Activated CD4-positive, alpha-beta T cell treated with anti-CD3 and anti-CD28 coated beads, Interleukin-2, amount 10 ng/mL, durations not matched to agents 7 days and 5 days (primary cell): ENCODE measurements at places on chromosomes 2 and 18. TPM values are rescaled to one million over a fixed set of nuclear protein-coding genes. Genes with fewer than 3 reads are reported as not detected.

Gene FBXO48
- total RNA-seq = 2.8 TPM

DNA sequence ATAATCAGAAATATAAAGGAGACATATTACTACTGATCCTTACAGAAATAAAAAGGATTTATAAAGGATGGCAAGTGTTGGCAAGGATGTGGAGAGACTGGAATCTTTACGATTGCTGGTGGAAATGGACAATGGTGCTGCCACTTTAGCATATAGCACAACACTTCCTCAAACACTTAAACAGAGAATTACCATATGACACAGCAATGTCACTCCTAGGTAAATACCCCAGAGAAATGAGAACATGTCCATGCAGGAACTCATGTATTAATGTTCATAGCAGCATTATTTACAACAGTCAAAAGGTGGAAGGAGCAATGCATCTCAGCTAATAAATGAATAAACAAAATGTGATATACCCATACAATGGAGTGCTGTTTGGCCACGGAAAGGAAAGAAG is 137.5 kb downstream of the NDUFA10 start:
- peaks cover 19% of the 10 kb centered on the region for H3K27me3 ChIP-seq
- no peaks in the 10 kb centered on the region for H3K4me1 ChIP-seq
- H3K4me3 ChIP-seq = no peak overlapping the region

DNA sequence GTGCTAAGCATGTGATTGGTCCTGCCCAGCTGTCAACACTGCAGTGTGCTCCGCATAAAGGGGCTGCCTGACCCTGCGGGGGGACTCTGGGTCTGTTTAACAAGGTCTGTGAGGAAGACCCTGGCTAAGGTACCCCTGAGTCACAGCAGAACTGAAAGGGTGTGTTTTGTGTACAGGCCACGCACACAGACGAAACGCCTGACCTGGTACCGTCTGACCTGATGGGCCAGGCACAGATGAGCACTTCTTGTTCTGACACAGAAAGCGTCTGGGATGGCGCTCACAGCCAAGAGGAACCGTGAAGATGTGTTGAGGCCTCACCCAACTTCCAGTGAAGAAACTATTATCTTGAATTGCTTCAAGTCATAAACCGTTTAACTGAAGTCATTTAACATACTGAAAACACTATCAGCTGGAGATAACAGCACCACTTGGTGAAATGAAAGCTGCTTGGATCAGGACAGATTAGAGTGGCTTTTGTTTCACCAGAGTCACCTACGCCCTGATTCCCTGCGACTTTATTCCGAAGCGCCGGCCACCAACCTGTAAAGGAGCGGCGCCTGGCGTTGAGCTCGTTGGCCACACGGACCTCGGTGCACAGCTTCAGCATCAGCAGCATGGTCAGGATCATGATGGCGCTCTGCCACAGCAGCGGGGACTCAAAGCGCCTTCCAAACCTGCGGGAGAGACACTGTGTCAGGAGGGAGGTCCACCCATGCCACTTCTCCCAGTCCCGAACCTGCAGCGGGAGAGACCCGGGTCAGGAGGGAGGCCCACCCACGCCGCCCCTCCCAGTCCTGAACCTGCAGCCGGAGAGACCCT is 8.5 kb downstream of the SLC66A2 start:
- H3K4me1 ChIP-seq = peaks cover 26% of the 10 kb centered on the region
- H3K27ac ChIP-seq = no peak overlapping the region
- no peaks in the 10 kb centered on the region for H3K27me3 ChIP-seq

Gene SPP2
- total RNA-seq = not detected

Gene LYPD6
- total RNA-seq = not detected

GRCh38 chr2:173658946-173659371 is 304.3 kb downstream of the CDCA7 start:
- no peaks in the 10 kb centered on the region for H3K4me1 ChIP-seq
- no peaks in the 10 kb centered on the region for H3K36me3 ChIP-seq
- no peak for DNase-seq
- no peak overlapping the region for H3K27ac ChIP-seq
